ENCODE measurements at places on chromosomes 1 and 21.

- no peak for DNase-seq
Measured at GRCh38 chr1:167107456-167107855, 13.6 kb downstream of the STYXL2 start.

- peak; percentile 91 for DNase-seq
Measured at GRCh38 chr21:36419996-36420395, 34.8 kb downstream of the CHAF1B start.

- DNase-seq = peak; percentile 93
Measured at GRCh38 chr1:209884665-209885117, 53.3 kb upstream of the SYT14 start.

GRCh38 chr1:222631611-222632208 is 13.8 kb downstream of the MIA3 start:
- DNase-seq = no peak

DNA sequence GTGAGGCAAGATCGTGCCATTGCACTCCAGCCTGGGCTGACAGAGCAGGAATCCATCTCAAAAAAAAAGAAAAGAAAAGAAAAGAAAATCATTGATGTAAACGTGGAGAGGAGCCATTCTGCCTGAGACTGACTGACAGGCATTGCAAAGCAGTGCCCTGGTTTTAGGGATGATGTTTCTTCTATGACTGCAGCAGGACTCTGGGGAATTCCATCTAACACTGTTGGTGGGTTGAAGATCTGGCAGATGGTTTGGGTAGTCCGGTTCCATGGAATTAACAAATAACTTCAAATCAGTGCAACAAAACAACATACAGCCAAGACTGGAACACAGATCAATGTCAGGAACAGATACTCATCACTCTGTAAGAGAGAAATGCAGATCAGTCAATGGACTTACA is 17.8 kb upstream of the LAMC2 start:
- no peak for DNase-seq

- no peak for DNase-seq
Measured at GRCh38 chr1:231610388-231610787, 16.2 kb upstream of the DISC1 start.

- no peak for DNase-seq
Measured at GRCh38 chr1:53274026-53274425, 35.7 kb upstream of the MAGOH start.
